ENCODE measurements at places on chromosomes 2 and 18. TPM values are rescaled to one million over a fixed set of nuclear protein-coding genes. Genes with fewer than 3 reads are reported as not detected.

The CTLA4 gene
- not detected for total RNA-seq

The CYP27C1 gene
- not detected for total RNA-seq

The ZNF516 gene
- 32.7 TPM for total RNA-seq

The BBS5 gene
- 7.1 TPM for total RNA-seq

The OTOF gene
- total RNA-seq, result not detected

The HES6 gene
- total RNA-seq, result 3.6 TPM

The SPC25 gene
- total RNA-seq, result not detected

The SIX2 gene
- not detected for total RNA-seq

The RAD51AP2 gene
- under 0.01 TPM for total RNA-seq

The SCRN3 gene
- total RNA-seq, result 39.1 TPM

The DLGAP1 gene
- total RNA-seq, result 0.51 TPM

Measured in fibroblast of lung (primary cell).